PC-3 (cell line): ENCODE measurements at places on chromosomes 12 and 14. TPM values are rescaled to one million over a fixed set of nuclear protein-coding genes. Genes with fewer than 3 reads are reported as not detected.

The RABGGTA gene
- 39.2 and 51.5 TPM in 2 replicates for total RNA-seq

The IL22 gene
- total RNA-seq, result not detected in 2 replicates

The GLS2 gene
- total RNA-seq, result 4.0 and 7.3 TPM in 2 replicates

The TRHDE gene
- total RNA-seq, result 16.5 and 17.7 TPM in 2 replicates

The CEBPE gene
- not detected in 2 replicates for total RNA-seq

The RIMKLB gene
- total RNA-seq, result 1.3 and 4.9 TPM in 2 replicates

The YARS2 gene
- total RNA-seq, result 31.4 and 37.4 TPM in 2 replicates

The TSPAN19 gene
- not detected in 2 replicates for total RNA-seq

The SLC25A47 gene
- total RNA-seq, result 0.07 TPM in 1 of 2 replicates, not detected in the other

The TAS2R8 gene
- not detected in 2 replicates for total RNA-seq

The NUP37 gene
- total RNA-seq, result 81.6 and 84.3 TPM in 2 replicates

GRCh38 chr14:103512701-103513611 lies 9.7 kb downstream of the CKB start:
- DNase-seq, result peak; percentile 28

DNA sequence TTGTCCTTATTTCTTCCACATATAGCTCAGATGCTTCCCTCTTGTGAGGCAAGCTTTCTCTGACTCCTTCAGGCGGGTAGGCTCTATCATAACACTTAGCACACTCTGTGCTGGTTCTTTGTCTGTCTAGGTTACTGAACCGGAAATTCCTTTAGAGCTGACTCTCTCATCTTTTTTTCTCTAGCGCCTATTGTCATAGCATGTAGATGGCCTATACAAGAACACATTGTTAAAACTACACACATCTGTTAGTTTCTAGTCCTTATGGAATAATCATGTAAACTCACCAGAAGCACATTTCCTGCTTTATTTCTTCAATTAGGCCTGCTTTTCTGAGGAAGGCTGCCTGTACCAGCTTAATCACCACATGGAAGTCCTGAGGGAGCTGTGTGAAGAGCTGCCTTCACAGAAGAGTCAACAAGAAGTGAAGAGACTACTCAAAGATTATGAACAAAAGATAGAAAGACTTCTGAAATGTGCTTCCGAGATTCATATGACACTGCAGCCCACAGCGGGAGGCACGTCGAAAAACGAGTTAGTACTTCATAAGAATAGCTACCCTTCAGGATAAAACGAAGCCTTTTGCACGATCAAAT lies 143.9 kb downstream of the SYNE2 start:
- DNase-seq, result no peak

DNA sequence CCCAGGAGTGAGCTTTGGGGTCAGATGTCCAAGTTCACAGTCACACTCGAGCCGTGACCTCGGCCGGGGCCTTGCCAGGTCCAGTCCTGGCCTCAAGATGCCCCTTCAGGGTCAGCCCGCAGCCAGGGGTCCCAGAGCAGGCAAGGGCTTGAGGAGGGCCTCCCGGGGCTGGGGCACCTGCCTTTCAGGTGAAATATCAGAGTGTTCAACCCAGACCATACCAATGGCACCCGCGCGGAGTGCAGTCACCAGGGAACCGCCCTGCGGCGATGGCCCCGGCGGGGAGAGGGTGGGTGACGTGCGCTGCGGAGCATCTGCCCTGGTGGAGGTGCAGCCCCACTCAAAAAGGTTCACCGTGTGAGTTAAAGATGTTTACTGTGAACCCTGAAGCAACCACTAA lies 16.9 kb downstream of the LRCOL1 start:
- no peak for DNase-seq

GRCh38 chr12:39618701-39619100 lies 902 bp downstream of the ABCD2 start:
- DNase-seq, result no peak

GRCh38 chr12:46402451-46402850 lies 29.9 kb upstream of the SLC38A2 start:
- DNase-seq, result peak; percentile 80

GRCh38 chr14:63545431-63545830 lies 2.3 kb upstream of the PPP2R5E start:
- DNase-seq, result no peak

- DNase-seq, result no peak
These were observed 63.5 kb upstream of the DCD start for GRCh38 chr12:54711669-54712068.

- DNase-seq, result no peak
These were observed 219.4 kb downstream of the LRRK2 start for GRCh38 chr12:40444174-40444573.

- DNase-seq, result peak; percentile 29
These were observed 33.5 kb downstream of the MED13L start for GRCh38 chr12:116244001-116244400.

DNA sequence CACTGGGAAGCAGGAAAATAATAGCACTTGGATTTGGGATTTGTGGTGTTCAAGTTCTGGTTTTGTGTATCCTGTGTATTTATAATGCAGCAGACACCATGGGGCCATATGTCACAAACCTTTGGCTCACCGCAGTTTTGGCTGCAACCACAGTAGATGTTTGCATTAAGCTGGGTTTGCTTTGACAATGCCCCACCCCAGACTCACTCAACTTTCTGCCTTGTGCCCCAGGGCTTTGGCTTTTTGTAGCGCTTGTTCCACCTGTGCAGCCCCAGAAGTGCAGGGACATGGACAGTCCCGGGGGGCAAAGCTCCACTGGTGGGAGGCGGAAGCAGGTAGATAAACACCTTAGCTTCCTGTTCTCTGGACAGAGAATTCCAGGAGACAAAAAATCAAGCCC lies 446.9 kb downstream of the MED13L start:
- peak; percentile 28 for DNase-seq

- DNase-seq, result peak; percentile 11
These were observed 220.5 kb downstream of the BCAT1 start for GRCh38 chr12:24728366-24728765.

- DNase-seq, result no peak
These were observed 96.4 kb downstream of the NTN4 start for GRCh38 chr12:95694136-95694535.

- peak; percentile 2 for DNase-seq
These were observed 18.0 kb upstream of the DYRK2 start for GRCh38 chr12:67630373-67631088.

DNA sequence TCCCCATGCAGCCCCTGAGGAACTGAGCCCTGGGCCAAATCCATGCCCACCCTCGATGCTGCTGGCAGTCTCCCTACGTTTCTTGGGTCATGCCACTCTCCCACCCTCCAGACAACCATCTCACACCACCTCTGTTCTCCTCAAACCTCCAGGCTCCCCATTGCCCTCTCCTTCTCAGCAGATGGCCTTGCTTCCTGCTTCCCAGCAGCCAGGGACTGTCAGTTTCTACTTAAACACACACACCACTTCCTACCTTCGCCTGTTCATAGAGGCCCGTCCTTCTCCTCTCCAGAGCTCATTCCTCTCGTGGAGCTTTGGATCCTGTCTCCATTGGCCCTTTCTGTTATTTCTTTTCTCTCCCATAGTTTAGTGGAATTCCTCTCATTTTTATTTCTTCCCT lies 27.1 kb downstream of the ZNF664 start:
- no peak for DNase-seq

DNA sequence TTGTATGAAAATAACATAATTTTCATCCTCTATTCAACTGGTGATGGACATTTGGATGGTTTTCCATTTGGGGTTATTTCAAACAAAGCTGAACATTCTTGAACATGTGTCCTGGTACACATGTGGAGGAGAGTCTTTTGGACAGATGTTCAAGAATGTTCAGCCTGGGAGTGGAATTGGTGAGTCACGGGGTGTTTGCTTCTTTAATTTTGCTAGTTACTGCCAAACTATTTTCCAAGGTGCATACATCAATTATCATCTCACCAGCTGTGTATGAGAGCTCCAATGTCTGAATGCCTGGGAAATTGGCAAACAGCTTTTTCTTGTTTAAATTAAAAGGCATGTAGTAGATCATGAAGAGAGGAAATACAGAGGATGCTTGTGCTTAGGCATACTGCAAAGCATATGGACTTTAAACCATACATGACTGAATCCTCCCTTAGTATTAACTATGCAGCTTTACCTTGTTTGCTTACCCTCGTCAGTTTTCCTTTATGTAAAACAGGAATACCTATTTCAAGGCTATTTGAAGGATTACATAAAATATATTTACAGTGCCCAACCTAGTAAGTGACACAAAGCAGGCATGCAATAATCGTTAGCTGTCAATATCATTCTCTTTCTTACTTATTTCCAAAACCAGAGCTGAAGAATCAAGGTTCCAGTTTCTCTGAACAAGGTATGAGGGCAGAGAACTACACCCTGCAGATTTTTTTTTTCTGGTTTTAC lies 152.1 kb downstream of the ITPR2 start:
- no peak for DNase-seq

- peak; percentile 84 for DNase-seq
These were observed 864.2 kb upstream of the MGAT4C start for GRCh38 chr12:87120440-87120839.

GRCh38 chr14:101502761-101503392 lies 58.4 kb upstream of the DIO3 start:
- DNase-seq, result no peak

- DNase-seq, result no peak
These were observed 101.9 kb upstream of the ADAMTS20 start for GRCh38 chr12:43653917-43654316.

- no peak for DNase-seq
These were observed 291.3 kb downstream of the PDZRN4 start for GRCh38 chr12:41479426-41479825.

DNA sequence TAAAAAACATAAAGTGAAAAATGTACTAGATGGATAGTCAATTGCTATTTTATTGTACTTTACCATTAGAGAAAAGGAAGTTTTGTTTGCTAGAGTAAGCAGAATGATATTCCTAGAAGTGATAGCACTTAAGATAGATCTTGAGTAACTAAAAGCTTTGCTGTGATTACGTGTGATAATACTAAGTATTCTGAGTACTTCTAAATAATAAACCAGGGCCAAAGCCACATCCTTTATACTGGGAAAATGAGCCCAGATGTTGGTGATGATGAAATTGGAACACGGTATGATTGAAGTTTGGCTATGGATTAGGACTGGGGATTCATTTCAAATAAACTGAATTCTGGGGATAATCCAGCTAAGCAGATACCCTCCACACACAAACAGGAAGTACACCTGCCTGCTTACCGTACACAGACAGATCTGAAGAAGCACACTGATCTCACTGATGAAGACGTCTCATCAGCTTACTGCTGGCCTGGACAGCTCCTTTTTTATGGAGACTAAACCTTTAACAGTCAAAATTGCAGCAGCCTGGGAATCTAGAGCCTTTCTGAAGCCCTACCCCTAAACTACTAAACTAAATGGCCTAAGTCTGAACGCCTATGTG lies 199.8 kb downstream of the LRFN5 start:
- DNase-seq, result no peak

GRCh38 chr14:24298892-24299254 lies 707 bp downstream of the DHRS1 start:
- DNase-seq, result peak; percentile 87

- DNase-seq, result no peak
These were observed 65.4 kb upstream of the CDKL1 start for GRCh38 chr14:50462111-50462510.

GRCh38 chr12:62191491-62192179 lies 68.6 kb upstream of the USP15 start:
- DNase-seq, result no peak

- DNase-seq, result no peak
These were observed 286.5 kb upstream of the TMPO start for GRCh38 chr12:98228683-98229539.

- DNase-seq, result no peak
These were observed 33.4 kb upstream of the IGF1 start for GRCh38 chr12:102513739-102514138.

DNA sequence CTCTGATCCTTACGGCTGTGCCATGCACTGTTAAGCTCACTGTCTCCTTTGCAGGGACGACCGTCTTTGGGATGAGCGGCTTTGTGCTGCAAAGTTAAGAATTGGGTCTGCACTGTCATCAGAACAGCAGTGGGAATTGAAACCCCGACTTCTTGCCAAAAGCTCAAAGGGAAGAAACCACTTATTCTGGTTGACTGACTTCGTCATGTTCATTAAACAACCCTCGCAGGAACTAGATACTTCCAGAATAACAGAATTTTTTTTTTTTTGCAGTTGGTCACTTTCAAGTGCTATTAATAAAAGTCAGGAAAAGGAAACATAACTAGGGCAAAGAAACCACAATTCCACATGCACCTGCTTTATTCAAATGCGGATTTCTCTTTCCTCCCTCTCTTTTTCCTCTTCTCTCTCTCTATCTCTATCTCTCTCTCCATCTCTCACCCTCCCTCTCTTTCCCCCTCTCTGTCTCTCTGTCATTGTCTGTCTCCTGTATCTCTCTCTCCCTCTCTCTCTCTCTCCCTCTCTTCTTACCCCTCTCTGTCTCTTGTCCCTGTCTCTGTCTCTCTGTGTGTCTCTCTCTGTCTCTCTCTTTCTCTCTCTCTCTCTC lies 12.3 kb upstream of the GLT1D1 start:
- no peak for DNase-seq

GRCh38 chr12:21472197-21472823 lies 29.1 kb downstream of the RECQL start:
- no peak for DNase-seq

GRCh38 chr12:70553391-70553859 lies 83.8 kb downstream of the PTPRB start:
- peak; percentile 10 for DNase-seq

- peak; percentile 84 for DNase-seq
These were observed 34.2 kb upstream of the RNASE1 start for GRCh38 chr14:20836668-20837338.

- DNase-seq, result peak; percentile 29
These were observed 874 bp upstream of the RNU6-8 start for GRCh38 chr14:32203928-32204357.

- DNase-seq, result no peak
These were observed 253.4 kb upstream of the SFSWAP start for GRCh38 chr12:131457331-131458047.

DNA sequence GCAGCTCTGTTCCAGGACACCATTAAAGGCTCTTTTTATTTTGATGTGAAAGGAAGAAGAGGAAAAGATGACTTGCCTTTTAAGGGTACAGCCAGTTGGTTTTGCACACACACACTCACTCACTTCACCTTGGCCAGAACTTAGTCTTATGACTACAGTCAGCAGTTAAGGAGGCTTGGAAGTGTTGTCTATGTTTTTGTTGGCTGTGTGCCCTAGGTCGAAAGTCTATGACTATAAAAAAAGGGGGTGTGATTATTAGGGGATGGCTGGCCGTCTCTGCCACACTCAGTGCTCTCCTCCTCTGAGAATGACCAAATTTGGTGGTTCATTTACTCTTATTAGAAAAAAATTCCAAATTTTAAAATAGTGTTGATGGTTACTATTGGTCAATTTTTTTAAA lies 139.5 kb upstream of the OTX2 start:
- no peak for DNase-seq

DNA sequence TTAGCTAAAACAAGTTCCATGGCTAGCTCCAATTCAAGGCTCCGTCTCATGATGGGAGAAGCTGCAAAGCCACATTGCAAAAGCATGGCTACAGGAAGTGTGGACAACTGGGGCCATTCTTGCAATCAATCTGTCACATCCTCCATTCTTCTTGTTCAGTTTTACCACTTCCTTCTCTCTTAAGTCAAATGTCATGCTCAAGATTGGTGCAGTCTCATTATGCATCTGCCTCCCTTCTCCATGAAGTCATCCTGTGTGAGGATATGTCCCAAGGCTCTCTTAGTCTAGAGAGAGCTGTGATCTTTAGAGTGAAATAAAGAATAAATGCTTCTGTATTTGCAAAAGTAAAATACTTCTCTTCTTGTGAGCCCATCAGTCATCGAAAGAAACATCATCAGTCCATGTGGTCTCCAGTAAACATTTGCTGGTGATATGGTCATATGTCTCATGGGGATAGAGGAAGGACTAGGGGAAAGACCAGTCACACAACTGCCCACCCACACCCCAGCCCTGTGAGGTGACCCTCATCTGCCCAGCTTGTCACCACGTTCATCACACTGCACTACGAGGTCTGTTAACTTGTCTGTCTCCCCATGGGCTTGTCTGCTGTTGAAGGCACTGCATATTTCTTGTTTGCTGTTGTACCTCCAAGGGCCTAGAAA lies 303.0 kb downstream of the NUAK1 start:
- DNase-seq, result no peak
